KBM-7 (cell line): ENCODE measurements at places on chromosomes 3 and 15.

- DNase-seq, result peak; percentile 9
Observed at GRCh38 chr15:37791693-37792092, 142.7 kb upstream of the TMCO5A start.

DNA sequence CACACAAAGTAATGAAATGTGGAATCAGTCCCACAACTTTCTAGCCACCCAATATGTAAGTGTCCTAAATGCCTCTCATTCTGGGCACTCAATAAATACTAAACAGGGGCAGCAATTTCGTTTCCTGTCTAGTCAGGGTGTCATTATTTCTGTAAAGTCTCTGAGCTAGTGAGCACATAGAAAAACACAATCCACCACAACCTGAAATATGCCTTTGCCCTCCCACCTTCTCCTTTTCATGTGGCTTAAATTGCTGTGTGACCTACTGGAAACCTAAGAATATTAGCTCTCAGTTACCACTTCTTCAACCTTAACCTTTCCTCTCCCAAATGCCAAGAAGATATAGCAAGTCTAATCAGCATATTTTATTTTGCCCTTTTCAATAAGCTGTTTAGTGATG lies 456.3 kb upstream of the KCNMB2 start:
- no peak for DNase-seq

DNA sequence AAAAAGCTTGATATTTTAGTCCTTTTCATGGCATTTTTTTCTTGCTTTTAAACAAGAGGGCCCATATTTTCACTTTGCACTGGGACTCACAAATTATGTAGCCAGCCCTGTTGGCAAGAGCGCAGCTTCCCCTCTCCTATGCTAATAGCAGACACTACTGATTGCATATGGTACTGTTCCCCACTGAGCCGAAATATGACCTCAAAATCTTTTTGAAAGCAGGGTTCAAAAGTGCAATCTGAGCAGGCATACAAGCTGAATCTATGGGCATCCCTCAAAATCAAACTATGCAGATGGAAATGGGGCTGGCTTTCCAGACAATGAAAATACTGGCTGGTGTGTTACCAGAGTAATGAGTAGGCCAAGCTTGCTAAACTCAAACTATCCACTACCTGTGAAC lies 225.2 kb upstream of the SETMAR start:
- DNase-seq, result no peak

DNA sequence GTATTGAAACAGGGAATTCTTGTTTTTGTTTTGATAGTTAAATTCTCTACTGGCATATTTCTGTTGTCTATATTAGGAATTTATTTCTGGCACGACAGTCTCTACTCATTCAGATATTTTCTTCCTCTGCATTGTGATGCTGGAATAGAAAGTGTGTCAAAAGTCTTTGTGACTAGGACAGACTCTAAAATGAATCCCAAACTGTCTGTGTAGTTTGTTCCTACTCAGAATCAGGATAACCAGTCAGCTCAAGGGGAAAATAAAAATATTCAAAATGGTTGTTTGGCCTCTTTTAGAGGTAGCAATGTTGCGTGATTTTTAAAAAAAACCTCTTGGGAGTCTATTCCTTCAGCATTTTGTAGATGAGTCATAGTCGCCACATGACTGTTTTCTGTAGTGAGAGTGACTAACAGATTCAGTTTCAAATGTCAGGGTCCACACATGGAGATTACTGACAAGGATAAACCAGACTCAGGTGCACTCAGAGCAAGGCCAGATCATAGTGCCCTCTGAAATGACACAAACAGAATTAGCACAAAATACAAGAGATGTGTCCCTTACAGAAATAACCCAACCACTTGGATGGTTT lies 13.1 kb downstream of the SLC7A14 start:
- DNase-seq, result no peak

- no peak for DNase-seq
Observed at GRCh38 chr3:136952292-136952691, 5.5 kb upstream of the IL20RB start.

- DNase-seq, result peak; percentile 57
Observed at GRCh38 chr3:179446501-179446900, 4.8 kb downstream of the GNB4 start.

DNA sequence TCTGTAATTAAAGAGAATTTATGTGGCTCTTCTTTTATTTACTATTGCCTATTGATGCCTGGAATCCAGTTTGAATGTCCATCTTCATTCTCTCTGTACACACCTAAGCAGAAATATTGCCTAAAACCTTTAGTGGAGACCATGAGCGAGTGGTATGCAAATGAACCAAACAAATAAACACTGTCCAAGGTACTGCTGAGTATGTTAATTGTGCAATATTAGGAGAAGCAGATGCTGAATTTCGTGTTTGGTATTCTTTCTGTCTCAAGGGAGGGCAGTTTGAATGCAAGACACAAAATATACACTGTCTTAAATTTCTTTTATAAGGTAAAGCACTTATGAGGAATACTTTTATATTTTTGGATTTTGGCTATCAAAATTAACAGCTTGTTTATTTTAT lies 440.9 kb downstream of the RBMS3 start:
- no peak for DNase-seq

- no peak for DNase-seq
Observed at GRCh38 chr3:128544190-128544589, 51.2 kb upstream of the GATA2 start.

GRCh38 chr15:34147371-34148140 lies 45.7 kb downstream of the PGBD4 start:
- no peak for DNase-seq

- no peak for DNase-seq
Observed at GRCh38 chr3:16608816-16609215, 3.6 kb upstream of the DAZL start.

GRCh38 chr3:17974206-17974841 lies 231.9 kb upstream of the TBC1D5 start:
- DNase-seq, result no peak

GRCh38 chr15:89469426-89470096 lies 26.8 kb downstream of the RHCG start:
- DNase-seq, result no peak

- DNase-seq, result no peak
Observed at GRCh38 chr3:159126261-159127020, 324.6 kb downstream of the MFSD1 start.

- DNase-seq, result no peak
Observed at GRCh38 chr3:64792445-64792844, 104.6 kb upstream of the ADAMTS9 start.

DNA sequence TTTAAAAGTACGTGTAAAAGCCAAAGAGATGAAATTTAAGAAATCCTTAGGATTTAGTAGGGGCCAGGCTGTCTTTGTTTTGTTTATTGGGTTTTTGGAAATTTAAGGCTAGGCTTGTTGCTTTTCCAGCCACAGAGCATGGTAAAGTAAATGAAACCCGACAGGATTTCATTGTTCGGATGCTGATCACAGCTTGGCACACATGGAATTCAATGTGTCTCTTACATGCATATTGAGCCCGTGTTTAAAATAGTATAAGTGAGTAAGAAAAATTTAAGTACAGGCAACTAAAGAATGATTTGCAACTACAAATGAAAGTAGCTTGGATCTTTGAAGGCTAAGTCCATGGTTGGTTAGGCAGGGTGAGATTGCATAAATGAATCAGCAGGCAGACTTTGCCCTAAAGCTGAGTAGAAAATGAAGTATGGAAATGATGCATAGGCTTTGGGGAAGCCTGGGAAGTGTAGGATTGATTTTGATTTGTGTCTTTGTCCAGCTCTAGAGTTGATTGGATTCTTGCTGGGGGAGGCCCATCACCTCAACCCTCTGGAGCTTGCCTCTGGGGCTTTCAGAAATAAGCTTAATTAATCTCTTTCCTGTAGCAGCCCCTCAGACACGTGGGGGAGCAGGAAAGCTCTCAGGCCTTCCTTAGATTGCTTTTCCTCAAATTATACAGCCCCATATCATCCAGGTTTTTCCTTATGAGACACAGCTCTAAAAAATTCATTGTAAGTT lies 68.2 kb upstream of the ADAMTSL3 start:
- DNase-seq, result no peak

DNA sequence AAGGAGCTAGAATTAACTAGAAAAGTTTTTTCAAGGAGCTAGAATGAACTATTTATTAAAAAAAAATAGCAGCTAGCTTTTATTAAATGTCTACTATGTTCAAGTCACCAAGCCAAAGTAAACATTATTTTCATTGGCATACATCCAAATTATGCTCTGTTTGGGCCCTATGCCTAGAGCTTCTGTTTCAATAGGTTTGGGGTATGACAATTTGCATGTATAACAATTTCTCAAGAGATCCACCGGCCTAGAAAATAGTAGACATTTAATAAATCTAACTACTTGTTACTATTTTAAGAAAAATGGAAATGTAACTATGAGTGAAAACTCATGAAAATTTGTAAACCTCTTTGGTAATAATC lies 8.0 kb downstream of the GABRR3 start:
- DNase-seq, result no peak

DNA sequence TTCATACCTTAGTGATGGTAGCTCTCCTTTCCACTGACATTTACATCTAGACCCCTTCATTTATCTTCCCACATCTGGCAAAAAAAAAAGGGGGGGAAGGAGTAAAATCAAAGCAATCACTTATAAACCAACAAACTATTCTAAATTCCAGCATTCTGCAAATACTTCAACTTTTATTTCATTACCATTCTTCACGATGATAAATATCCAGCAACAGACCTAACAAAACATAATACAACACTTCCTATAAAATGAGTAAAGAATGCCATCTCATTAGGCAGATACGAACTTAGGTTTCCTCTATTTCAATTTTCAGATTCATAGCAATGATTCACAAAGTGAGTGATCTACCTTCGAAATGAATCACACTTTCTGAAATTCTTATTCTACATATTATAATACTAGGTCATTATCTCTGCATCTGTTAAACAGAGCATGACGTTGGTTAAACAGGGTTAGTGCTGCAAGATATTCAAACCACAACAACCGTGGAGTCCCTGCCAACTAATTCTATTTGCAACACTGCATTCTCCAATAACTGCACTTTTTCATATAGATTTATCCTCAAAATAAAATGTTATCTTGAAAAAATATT lies at the start of gene LRRFIP2:
Gene LRRFIP2 (minus strand): TSS at position 51 of the 595 bp plus-strand sequence. CDS start 25,599 bp downstream, outside the sequence.
- peak; percentile 19 for DNase-seq

DNA sequence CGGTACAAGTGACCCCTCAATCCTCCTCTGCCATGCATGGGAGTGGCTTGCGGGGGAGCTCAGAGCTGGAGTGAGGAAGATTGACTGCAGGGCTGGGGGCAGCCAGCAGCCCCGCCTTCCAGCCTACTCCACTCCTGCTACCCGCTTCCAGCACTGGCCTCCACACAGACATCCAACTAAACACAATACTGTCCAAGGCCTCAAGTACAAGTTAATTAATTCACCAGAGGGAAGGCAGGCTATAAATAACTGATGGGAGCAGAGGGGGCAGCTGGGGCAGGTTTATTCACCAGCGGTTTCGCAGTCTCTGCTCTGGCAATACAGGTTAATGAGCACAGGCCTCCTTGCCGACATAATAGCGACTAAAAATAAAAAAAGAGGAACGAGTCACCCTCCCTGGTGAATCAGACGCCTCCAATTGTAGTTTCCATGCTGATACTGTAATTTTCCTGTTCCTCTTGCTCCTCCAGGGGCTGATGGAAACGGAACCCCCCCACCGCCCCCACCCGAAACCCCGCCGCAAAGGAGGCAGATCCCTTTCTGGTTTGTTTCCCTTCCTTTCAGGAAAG lies 166.4 kb upstream of the TLE3 start:
- peak; percentile 96 for DNase-seq

DNA sequence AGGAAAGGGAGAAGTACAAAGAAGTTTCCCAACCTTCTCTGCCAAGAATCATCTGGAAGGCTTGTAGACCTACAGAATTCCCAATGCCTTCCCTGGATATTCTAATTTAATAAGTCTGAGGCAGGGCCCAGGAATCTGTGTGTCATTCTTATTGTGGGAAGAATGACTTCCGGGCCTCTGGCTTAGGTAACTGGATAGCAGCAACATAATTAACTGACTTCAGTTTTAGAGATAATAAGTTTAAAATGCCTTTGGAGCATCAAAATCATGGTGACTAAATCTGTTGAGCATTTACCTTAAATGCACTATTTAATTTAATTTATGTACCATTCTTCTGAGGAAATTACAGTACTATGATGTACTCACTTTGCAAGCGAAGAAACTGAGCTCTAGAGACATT lies 44.3 kb upstream of the TM4SF1 start:
- no peak for DNase-seq

DNA sequence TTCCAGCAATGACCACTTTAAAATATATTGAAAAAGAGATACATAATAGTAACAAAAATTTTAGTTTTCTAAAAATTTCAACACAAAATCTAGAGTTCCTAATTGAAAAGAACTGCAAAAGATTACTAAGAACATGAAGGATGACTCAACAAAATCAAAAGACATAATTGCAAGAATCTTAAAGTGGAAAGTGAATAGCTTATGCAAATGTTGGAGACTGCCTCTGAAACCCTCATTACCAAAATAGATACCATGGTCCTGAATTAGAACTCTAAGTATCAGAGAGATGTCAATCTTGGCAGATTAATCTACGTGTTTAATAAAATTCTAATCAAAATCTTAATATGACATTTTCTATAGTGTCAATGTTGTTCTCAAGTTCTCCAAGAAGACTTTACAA lies 60.7 kb upstream of the SGO1 start:
- no peak for DNase-seq

GRCh38 chr3:60759439-60759838 lies 491.8 kb downstream of the FHIT start:
- no peak for DNase-seq

DNA sequence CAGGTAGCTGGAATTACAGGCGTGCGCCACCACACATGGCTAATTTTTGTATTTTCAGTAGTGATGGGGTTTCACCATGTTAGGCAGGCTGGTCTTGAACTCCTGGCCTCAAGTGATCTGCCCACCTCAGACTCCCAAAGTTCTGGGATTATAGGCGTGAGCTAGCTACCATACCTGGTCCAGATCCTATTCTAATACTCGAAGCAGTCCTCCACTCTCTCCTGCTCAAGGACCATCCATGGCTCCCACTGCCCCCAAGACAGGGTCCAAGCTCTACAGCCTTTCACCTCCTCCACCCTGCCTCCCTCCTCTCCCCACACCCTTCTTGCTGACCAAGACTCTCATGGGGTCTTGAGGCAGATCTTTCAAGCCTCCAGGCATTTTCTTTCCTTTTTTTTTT lies 12.6 kb upstream of the GRIP2 start:
- DNase-seq, result no peak

- no peak for DNase-seq
Observed at GRCh38 chr3:181916013-181916412, 204.3 kb downstream of the SOX2 start.

- DNase-seq, result no peak
Observed at GRCh38 chr15:78762985-78763795, 48.1 kb downstream of the ADAMTS7 start.

DNA sequence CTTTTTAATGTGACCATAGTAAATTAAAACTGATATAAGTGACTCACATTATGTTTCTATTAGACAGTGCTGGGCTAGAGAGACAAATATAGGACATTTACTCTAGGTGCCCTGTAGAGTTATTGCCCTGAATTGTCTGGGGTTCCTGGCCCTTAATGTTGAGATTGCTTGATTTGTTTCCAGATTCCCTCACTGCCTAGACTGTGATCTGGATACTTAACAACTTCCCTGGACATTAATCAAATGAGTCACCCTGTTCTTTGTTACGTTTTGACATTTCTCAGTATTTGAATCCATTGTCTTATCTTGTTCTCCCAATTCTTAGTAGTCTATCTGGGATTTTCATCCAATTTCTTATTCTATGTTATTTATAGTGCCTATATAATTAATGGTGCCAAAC lies 65.8 kb downstream of the DTWD1 start:
- no peak for DNase-seq

GRCh38 chr3:51544011-51544775 lies 5.7 kb downstream of the RAD54L2 start:
- DNase-seq, result no peak
